ENCODE measurements at places on chromosomes 11 and 22. TPM values are rescaled to one million over a fixed set of nuclear protein-coding genes. Genes with fewer than 3 reads are reported as not detected.

MOGAT2 gene
- not detected for total RNA-seq

SLC25A45 gene
- 0.72 TPM for total RNA-seq

DNA sequence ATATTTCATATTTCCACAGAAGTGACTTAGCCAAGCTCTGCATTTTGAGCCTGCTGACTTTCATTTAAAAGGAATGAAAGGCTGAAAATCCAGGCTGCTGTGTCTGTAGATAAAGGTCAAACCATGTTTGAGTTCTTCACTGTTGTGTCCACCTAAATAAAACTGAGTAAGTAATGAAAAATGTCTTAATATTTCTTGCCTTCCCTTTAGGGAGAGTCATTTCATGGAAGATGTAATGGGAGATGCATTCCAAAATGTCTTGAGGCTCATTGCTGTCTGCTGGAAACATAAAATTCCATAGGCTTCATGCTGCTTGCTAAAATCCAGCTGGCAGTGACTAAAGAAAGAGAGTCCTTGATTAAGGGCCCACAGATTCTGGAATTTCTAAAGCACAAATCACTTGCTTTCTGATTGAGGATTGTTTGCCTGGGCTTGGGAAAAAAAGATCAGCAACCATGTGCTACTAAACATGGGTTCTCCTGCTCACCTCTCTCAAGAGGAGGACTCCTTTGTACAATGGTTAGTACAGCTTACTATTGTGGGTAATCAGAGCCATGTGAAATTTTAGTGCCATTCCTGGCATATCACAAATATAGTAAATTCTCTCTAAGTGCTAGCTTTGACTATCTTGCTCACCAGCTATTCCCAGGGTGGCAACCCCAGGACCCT, 56.9 kb downstream of the PANX1 start:
- peak overlapping the region; percentile 36 for H3K27ac ChIP-seq
- peaks cover 14% of the 10 kb centered on the region for H3K36me3 ChIP-seq
- H3K4me3 ChIP-seq, result no peak overlapping the region

GRCh38 chr11:109971184-109971523, 122.0 kb upstream of the ZC3H12C start:
- H3K27me3 ChIP-seq, result no peaks in the 10 kb centered on the region
- no peaks in the 10 kb centered on the region for H3K36me3 ChIP-seq
- peaks cover 3% of the 10 kb centered on the region for H3K4me1 ChIP-seq
- no peak overlapping the region for H3K27ac ChIP-seq

Measured in IMR-90 (cell line).